EL (cell line): ENCODE measurements at places on chromosomes 16 and 17.

- no peak for DNase-seq
Measured at GRCh38 chr16:57310801-57311200, 26.3 kb upstream of the PLLP start.

DNA sequence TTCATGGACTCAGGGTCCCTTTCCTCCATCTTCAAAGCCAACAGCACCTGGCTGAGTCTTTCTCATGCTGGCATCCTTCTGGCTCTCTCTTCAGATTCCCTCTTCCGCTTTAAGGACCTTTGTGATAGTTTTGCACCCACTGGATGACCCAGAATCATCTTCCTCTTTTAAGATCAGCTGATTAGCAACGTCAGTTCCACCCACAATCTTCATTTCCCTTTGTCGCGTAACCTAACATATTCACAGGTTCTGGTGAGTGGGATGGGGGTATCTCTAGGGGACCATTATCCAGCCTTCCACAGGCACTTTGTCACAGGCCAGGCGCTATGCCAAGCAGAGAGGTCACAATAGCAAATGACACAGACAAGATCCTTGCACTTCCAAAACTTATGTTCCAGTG is 593.8 kb downstream of the MAF start:
- no peak for DNase-seq

- no peak for DNase-seq
Measured at GRCh38 chr17:16197276-16197675, 18.1 kb downstream of the NCOR1 start.

DNA sequence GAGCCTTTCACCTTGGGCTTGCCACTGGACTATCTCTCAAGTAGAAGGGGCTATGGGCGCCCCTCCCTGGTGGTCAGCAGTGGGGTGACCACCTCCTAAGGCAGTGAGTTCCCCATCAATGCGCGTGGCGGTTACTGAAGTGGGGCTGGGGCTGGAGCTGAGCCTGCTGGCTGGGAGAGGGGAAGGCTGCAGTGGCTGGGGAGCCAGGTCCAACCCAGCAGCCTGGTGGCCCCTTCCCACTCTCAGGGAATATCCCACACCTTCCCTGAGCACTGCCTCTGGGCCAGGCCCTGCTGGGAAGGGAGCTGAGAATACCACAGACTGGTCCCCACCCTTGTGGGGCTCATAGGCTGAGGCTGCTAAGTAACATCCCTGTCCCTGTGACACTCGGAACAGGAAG is 19.8 kb upstream of the MPRIP start:
- no peak for DNase-seq

GRCh38 chr16:88004391-88004790 is 53.2 kb downstream of the BANP start:
- no peak for DNase-seq

- no peak for DNase-seq
Measured at GRCh38 chr16:52405441-52405840, 141.5 kb downstream of the TOX3 start.

- peak; percentile 91 for DNase-seq
Measured at GRCh38 chr17:66549311-66549704, 246.9 kb downstream of the PRKCA start.

GRCh38 chr17:4176808-4177472 is 33.9 kb downstream of the CYB5D2 start:
- DNase-seq = no peak

- no peak for DNase-seq
Measured at GRCh38 chr17:77783991-77784820, 174.3 kb upstream of the TNRC6C start.

- DNase-seq = peak; percentile 67
Measured at GRCh38 chr17:39174920-39175694, 9.1 kb upstream of the ARL5C start.

DNA sequence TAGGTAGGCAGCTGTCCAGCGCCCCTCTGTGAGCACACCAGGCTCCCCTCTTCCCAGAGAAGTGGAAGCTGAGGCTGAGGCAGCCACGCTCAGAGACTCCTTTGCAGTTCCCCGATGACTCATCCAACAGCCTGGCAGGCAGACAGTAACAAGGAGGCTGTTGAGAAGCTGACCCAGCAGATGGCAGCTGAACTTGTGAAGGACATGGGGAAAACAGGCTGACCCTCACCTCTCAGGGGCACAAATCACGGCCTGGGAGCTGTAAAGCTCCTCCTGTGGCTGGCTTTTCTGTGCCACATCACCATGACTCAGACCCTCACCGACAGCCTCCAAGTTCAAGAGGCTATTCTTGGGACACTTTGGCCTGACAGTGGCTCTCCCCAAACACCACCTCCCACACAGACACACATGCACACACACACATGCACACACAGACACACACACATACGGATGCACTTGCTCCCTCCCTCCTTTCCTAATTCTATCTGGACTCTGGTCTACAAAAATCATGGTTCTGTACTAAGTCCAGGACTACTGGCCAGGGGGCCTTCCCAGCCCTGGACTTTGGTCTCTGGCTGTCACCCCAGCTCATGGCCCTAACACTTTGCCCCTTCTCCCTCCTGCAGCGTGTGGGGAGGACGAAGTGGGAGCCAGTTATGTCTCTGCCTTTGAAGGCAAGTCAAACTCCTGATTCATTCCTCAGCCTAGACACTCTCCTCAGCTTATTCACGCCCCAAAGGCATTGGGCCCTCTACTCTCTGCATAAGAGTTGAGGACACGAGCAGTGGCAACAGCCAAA is 23.2 kb downstream of the MAP3K14 start:
- peak; percentile 97 for DNase-seq

- DNase-seq = no peak
Measured at GRCh38 chr17:61617330-61617729, 26.3 kb upstream of the NACA2 start.

DNA sequence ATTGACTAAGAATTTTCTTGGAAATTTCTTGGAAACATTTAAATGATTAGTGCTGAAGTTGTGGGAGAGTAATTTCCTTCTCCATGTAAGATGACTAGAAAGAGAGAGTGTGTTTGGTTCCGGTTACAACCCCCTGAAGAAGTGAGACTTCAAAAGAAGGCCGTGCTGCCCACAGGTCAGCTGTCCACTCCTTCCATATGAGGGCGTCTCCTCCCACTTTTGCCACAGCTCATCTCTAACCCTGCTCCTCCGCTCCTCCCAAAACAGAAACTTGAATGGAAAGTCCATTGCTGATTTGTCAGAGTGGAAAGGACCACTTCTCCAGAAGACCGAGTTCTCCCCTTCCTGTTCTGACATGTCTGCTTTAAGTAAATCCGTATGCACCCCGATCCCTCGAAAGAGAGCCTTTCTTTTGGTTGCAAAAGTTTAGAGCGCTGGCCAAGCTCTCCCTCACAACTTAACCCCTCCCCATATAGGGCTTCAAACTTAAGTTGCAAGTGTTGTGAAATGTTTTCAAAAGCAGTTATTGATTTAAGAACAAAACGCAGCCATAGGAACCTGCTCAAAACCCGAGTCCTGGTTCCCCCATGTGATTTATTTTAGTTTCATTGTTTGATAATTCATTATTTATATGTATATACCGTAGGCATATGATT is 129.5 kb downstream of the SOCS1 start:
- DNase-seq = no peak

DNA sequence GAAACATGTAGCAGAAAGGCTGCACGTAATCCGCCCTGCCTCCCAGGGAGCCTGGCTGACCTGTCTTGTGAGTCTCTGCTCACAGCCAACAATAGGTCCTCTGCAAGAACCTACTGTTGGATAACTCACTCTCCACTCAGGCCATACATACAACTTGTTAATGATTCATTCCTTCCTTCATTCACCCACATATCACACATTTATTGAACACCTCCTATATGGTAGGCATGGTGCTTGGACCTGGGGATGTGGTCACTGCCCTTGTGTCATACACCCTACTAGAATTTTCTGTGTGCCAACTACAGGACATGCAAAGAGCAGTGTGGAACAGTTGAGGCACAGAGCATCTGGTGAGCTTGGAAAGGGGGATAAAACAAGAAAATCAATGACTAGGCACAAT is 28.1 kb upstream of the HNF1B start:
- no peak for DNase-seq

GRCh38 chr17:75516619-75517296 is 430 bp downstream of the TSEN54 start:
- DNase-seq = peak; percentile 39

- peak; percentile 89 for DNase-seq
Measured at GRCh38 chr16:56742030-56742984, 12.4 kb downstream of the NUP93 start.

DNA sequence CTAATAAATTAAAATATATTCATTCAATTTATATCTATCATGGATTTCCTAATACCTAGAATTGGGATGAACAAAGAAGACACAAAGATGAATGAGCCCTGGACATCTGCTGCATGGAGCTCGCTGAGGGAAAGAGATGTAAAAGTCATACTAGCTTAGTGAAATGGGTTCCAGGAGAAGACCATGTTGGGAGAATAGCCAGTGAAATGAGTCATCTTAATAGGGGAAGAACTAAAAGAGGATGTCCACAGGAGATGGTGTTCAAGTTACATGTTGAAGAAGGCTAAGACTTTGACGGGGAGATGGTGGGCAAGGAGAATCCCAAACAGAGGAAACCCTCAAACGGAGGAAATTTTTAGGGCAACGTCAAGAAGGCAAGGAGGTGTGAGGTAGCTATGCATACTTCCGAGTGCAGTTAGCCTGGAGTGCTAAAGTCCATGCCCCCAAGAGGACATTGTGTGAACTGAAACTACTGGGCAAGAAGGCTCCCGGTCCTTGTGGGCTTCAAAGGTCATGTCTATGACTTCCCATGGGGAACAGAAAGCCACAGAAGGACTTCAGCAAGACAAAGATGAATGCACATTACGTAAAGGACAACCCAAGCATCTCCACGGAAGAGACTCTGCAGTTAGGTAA is 220.5 kb upstream of the CDH11 start:
- DNase-seq = peak; percentile 16

GRCh38 chr16:11423315-11424117 is 78.3 kb downstream of the RMI2 start:
- DNase-seq = no peak

DNA sequence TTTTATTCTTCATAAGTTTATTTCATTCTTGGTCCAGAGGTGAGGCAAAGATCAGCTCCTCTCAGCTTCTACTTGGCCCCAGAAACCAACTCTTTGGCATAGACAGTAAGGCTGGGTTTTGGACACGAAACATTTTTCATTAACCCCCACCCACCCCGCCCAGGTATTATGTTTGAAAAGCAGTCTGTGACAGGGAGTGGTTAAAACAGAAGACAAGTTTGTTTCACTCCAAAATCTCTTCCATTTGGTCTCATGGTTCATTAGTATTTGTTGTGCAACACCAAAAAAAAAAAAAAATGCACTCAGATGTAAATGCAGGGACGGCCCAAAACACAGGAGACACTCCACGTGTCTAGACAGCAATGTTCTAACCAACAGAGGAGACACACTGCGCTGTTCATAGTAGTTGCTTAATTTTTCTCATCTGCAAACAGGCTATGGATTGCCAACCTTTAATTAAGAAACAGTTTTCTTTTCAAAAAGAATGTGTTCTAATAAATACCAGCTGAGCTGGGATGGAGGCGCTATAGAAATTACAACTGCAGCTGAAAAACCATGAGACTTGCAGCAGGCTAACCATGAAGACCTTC is 39.8 kb upstream of the MMP2 start:
- DNase-seq = no peak

DNA sequence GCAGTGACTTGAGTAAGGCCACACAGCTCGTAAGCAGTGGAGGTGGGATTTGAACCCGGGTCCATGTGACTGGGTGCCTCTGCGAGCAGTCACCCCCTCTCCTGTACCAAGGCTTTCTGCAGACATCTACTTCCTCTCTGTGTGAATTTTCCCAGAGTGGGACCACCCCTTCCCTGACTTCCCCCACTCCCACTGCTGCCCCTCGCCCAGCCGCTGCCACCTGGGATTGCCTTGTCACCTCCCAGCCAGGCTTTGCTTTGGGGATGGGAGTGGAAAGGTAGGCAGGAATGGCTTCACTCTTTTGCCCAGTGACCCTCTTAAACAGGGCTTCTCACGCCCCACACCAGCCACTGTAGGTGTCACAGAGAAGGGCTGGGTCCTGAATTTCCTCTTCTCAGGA is 105.2 kb upstream of the SEC14L1 start:
- no peak for DNase-seq

GRCh38 chr17:8223356-8224126 is 13.2 kb upstream of the AURKB start:
- DNase-seq = peak; percentile 68

GRCh38 chr17:50952013-50952412 is 85.9 kb upstream of the TOB1 start:
- peak; percentile 57 for DNase-seq

- DNase-seq = peak; percentile 8
Measured at GRCh38 chr16:85523602-85524364, 89.3 kb upstream of the GSE1 start.

DNA sequence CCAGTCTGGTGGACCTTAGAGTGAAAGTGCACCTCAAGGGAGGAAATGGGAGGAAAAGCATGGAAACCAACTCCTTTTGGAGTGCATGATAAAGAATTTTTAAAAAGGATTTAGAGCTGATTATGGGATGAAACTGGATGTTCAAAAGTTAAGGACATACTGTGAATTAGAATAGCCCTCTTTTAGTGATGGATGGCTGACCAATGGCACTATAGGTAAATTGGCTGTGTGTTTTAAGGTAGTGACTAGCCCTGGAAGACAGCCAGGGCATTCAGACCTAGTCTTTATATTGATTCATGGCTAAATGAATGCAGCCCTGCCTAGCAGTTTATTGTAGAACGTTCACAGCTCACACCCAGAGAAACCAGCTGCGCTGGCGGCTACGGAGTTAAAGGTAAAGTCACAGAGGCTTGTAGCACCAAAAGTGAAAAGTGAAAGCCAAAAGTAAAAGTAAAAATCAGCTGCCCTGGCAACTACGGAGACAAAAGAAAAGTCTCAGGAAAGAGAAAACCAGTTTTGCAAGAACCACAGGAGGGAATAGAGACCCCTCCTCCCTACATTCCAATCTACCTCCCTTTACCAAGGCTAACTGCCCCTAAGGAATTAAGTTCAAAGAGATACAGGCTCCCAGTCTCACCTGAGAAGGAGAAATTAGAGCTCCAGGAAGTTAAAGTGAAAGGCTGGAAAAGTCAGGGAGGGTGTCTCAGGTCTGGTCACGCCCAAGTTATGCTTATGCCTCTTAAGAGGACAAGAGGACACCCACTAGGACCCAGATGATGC is 21.8 kb downstream of the ACSM1 start:
- no peak for DNase-seq

DNA sequence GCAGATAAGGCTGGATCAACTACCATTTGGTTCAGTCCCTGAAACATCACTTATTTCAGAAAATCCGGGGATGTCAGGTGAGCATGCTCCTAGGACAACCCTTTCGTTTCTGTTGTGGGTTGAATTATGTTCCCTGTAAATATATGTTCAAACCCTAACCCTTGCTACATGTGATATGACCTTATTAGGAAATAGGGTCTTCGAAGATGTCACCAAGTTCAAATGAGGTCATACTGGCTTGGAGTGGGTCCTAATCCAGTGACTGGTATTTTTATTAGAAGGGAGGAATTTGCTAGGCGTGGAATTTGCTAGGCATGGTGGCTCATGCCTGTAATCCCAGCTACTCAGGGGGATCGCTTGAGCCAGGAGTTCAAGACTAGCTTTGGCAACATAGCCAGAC is 21.3 kb downstream of the SNX20 start:
- peak; percentile 17 for DNase-seq
